ENCODE measurements at places on chromosomes 5 and 9.

- no peak for DNase-seq
Observed at GRCh38 chr5:96781031-96781971, 26.4 kb downstream of the ERAP1 start.

GRCh38 chr5:2214910-2215590 is 332.3 kb upstream of the IRX4 start:
- no peak for DNase-seq

- no peak for DNase-seq
Observed at GRCh38 chr9:31412081-31412480, 972.4 kb upstream of the ACO1 start.

DNA sequence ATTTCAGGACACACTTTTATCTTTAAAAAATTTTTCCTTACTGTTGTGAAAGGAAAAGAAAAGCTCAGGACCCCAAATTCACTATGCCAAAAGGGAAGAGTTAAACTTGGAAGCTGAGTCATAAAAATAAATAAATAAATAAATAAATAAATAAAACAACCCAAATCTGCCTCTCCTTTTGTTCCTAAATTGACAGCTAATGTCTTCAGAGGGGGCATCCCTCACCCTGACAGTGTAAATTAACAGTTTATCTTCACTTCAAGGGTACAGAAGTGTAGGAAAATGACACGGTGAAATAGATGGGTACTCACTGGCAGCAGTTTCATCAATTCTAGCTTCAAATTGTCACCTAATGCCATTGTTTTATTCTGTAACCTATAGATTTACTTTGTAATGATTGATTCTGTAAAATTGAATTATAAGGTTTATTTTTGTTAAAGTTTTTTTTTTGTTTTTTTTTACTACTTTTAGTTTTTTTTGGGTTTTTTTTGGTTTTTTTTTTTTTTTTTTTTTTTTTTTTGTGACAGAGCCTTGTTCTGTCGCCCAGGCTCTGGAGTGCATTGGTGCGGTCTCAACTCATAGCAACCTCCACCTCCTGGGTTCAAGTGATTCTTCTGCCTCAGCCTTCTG is 18.5 kb upstream of the ANXA1 start:
- DNase-seq, result no peak

- no peak for DNase-seq
Observed at GRCh38 chr9:112380825-112381221, 915 bp downstream of the HSDL2 start.

GRCh38 chr5:119365847-119366539 is 10.2 kb downstream of the TNFAIP8 start:
- no peak for DNase-seq

- DNase-seq, result no peak
Observed at GRCh38 chr9:88874391-88874790, 116.9 kb upstream of the S1PR3 start.

GRCh38 chr5:147882586-147883313 is 4.2 kb downstream of the SCGB3A2 start:
- DNase-seq, result no peak

DNA sequence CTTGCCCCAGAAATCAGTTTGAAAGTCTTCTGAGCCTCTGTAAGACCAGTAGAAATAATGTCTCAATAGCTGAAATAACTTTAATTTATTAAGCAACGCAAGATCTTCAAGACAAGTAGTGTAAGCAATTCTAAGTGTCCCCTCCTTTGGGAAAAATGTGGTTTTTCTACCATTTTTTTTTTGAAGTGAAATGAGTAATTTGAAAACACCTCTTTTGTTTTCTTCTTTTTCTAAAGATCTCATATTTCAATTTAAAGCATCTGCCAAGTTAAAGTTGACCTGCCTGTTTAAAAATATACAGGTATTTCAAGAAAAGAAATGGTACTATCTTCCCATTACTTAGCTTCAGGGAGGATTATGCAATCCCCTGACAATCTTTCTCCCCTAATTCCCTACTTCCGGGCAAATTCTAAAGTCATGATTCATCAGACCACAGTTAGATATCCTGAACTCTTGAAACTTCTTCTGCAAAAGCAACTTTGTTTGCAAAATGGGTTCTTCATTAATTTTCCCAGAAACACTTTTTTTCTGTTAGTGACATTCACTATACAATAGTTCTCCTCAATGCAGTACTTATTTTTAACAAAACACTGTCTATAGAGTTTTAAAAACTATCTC is 7.8 kb upstream of the ANXA1 start:
- no peak for DNase-seq

DNA sequence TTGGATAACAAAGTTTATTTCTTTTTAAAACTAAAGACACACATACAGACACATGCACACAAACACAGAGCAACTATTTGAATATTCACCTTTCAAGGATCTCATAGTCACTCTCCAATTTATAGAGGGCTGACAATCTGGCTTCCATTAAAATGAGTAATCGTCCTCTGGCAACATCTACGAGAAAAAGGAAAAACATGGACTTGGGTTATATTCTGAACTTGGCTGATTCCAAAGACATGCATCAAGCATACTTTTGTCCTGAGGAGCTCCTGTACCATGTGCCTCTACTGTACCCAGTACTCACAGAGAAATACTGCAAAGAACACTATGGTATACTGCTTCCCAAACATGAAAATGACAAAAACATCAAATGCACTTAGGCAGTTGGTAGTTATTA is 15.4 kb downstream of the IARS1 start:
- no peak for DNase-seq

- no peak for DNase-seq
Observed at GRCh38 chr5:125134216-125135081, 388.0 kb upstream of the ZNF608 start.

DNA sequence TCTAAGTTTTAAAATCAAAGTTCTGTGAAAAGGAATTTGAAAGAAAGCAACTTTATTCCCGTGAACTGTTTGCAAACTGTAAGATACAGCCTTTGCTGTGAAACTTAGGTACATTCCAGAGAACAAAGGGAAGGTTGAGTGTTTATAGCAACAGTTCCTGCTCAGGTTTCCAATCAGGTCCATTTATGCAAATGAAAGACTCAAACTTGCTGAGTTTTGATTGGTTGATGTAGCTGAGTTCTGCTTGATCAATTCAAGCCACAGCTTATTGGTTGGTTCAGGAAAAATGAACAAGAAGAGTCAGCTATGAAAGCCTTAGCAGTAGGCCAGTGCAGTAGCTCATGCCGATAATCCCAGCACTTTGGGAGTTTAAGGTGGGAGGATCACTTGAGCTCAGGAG is 37.9 kb downstream of the SLC27A6 start:
- DNase-seq, result no peak

- no peak for DNase-seq
Observed at GRCh38 chr5:176637556-176637955, 7.1 kb downstream of the EIF4E1B start.

GRCh38 chr5:92050970-92051369 is 667.9 kb upstream of the ARRDC3 start:
- DNase-seq, result no peak

DNA sequence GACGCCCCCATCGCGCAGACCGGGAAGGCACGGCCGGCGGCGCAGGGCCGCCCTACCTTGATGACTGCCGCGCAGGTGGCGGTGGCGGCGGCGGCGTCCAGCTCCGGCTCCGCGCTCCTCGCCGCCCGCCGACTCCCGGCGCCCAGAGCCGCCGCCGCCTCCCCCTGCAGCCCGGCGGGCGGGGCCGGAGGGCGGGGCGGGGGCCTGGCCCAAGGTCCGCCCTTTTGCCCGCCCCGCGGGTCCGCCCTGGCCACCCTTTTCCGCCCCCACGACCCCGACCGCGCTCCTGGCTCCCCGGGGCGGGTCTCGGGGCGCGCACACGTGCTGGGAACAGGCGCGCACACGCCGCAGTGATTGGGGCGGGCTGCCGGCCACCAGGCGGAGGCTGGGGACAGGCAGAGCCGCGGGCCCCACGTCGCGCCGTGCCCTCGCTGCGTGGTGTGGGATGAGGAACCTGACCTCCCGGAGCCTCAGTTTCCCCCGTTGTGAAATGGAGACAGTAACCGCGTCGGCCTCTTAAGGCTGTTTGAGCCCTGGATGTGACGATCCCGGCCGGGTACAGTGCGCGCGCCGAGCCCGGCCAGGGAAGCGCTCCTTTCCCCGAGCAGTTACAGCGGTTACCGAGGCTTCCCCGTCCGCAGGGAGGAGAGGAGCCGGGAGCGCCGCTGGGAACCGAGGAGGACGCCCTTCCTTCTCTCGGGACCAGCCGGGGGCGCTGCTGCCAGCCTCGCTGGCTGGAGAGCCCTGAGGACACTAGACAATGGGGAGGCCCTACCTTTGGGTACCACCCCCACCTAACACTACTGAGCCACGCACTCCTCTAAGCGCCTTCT is at the start of gene CORO2A:
Gene CORO2A (minus strand): TSS at position 135 of the 833 bp plus-strand sequence. CDS start 34,977 bp downstream, outside the sequence.
- peak; percentile 67 for DNase-seq

DNA sequence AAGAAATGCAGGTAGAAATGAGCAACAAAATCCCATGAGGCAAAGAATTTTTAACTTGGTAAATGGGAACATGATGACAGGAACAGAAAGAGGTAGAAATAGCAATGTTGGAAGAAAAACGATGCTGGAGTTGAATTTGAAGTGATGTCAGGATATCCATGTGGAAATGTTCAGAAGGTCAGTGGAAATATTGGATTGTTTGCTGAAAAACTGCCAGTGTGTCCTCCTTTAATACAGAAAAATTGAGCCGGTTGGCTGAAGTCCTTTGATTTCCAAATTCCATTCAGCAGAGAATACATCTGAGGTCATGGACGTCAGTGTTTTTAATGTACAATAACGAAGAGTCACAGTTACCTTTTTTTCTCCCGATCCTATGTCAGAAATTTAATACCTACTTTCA is 110.0 kb upstream of the DMAC1 start:
- DNase-seq, result no peak

DNA sequence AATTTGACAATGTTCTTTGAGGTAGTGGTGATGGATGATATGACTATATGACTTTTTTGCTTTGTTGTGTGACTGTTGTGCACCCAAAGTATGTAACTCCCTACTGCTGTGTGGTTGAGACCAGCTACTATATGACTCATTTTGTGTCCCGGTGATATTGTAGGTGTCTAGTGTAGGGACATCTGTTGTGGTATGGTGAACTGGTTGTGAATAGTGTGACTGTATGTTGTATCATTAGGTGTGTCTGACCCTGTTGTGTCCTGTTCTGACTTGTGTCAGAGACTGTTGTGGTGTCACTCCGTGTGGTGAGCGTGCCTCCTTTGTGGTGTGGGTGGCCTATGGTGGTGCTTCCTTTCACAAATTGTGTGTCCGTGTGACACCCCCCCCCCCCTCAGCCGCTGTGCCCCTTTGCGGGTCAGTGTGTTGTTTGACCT is 11.2 kb upstream of the CXXC5 start:
- peak; percentile 51 for DNase-seq

- DNase-seq, result no peak
Observed at GRCh38 chr9:129393064-129393463, 215.0 kb upstream of the IER5L start.

GRCh38 chr5:53429706-53430105 is 50.7 kb upstream of the FST start:
- DNase-seq, result no peak

DNA sequence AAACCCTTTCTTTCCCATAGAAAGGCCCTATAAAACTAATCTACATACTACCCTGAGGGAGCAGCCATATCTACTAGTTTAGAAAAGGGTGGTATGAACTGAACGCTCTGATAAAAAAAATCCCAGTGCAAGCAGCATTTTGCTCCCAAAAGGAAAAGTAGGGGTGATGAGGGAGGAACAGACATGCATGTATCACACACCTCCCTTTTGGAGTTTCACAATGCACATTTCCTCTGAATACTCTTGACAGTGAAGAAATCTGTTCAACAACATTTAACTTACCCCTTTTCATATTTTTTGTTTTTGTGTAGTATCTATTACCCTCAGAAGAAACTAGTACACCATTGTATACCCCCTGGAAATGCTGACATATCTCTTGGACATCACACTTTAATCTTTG is 411.4 kb downstream of the MAT2B start:
- DNase-seq, result no peak

- DNase-seq, result no peak
Observed at GRCh38 chr5:83919071-83920041, 198.7 kb upstream of the HAPLN1 start.

GRCh38 chr5:23446424-23446823 is 61.0 kb upstream of the PRDM9 start:
- DNase-seq, result no peak

DNA sequence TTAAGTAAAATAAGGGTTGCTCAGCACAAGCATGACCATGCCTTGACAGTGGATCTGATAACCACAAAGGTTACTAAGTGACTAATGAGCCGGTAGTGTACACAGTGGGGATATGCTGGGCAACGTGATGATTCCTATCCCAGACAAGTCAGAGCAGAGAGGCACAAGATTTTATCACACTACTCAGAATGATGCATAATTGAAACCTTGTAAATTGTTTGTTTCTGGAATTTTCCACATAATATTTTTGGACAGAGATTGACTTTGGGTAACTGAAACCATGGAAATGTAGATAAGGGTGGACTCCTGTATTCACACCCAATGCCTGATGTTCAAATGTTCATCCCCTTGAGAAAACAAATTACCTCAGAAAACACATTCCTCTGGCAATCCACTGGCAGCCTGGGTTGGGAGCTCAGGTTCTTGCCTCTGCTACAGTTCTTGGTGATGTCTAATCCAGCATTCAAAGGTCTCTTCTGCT is 16.2 kb upstream of the ERAP1 start:
- DNase-seq, result no peak

GRCh38 chr5:95958310-95959014 is 3.2 kb downstream of the ELL2 start:
- DNase-seq, result no peak

GRCh38 chr5:42715785-42716184 is 40.8 kb upstream of the CCDC152 start:
- peak; percentile 70 for DNase-seq

DNA sequence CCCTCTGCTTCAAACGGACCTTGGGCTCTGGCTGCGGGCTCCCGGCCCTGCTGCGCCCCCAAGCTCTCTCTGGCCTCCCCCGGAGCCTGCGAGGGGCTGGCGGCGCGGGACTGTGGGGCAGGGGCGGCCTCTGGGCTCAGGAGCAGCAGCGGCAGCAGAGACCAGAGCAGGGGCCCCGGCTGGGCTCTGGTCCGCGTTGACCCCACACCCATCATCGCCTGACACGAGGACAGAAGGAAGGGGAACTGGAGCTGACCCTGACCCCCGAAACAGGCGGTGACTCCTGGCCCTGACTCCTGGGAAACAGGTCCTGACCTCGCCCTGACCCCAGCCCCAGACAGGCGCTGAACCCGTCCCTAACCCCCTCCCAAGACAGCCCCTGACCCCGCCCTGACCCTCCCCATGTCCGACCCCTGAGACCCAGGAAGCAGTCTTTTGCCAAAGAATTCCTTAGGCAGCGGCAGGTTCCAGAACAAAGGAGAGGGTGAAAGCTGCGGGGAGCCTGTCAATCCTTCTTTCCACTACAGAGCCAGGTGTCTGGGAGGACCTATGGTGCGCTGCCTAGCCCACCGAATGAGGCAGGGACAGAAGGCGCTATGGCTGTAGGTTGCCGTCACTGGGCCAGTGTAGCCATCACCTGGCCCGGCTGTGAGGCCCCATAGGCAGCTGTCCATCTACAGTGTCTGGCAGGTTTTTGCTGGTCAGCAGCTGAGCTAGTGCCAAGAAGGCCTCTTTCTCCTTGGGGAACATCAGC is 74.7 kb upstream of the SPTLC1 start:
- DNase-seq, result no peak

- peak; percentile 58 for DNase-seq
Observed at GRCh38 chr5:139698490-139699146, 50.5 kb downstream of the CXXC5 start.

All from SHP77 (cell line).